ENCODE measurements at places on chromosomes 3 and 15. TPM values are rescaled to one million over a fixed set of nuclear protein-coding genes. Genes with fewer than 3 reads are reported as not detected.

DNA sequence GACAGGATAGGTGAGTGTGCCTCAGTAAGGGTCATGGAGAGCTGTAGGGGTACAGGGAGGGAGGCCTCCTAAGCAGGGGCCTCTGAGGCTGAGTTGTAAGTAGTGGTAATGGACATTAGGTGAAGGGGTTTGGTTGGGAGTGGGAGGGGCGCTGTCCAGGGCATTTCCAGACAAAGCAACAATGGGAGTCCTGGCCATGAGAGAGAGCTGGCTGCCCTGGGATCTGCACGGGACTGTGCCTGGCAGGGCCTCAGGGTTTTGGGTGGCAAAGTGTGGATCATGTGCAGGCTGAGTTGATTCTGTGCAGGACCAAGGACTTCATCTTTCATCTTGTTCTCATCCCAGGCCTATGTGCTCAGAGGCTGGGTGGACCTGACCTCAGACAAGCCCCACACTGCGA is 4.6 kb downstream of the TTC21A start:
- H3K27me3 ChIP-seq: no peaks in the 10 kb centered on the region
- no peaks in the 10 kb centered on the region for H3K36me3 ChIP-seq
- H3K27ac ChIP-seq: no peak overlapping the region
- no peaks in the 10 kb centered on the region for H3K4me1 ChIP-seq
- no peak overlapping the region for H3K4me3 ChIP-seq

DNA sequence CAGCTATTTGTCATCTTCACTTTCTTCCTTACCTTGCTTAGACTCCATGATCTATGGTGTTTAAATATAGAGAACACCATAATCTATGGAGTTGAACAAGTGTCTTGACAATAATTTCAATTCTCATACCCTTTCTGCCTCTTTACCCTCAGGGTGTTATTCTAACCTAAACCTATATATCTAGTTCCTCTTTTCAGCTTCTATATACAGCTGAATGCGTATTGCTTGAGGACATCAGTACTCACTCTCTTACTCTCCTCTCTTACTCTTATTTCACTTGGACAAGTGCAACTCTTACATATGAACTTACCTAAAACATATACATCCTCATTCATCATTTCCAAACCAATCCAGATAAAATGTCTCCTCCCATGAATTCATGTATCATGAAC is 187.1 kb downstream of the RAP2B start:
- no peaks in the 10 kb centered on the region for H3K27me3 ChIP-seq
- no peaks in the 10 kb centered on the region for H3K4me1 ChIP-seq
- H3K36me3 ChIP-seq: no peaks in the 10 kb centered on the region
- H3K4me3 ChIP-seq: no peak overlapping the region
- no peak overlapping the region for H3K27ac ChIP-seq
- no peak for DNase-seq

GRCh38 chr3:119834754-119835370 is 53.0 kb downstream of the NR1I2 start:
- DNase-seq: no peak
- no peaks in the 10 kb centered on the region for H3K4me1 ChIP-seq
- H3K36me3 ChIP-seq: peaks cover 2% of the 10 kb centered on the region
- no peak overlapping the region for H3K27ac ChIP-seq

The VPS39 gene
- 89.4 TPM for total RNA-seq

GRCh38 chr15:40106203-40107161 is 2.2 kb downstream of the BMF start:
- peak; percentile 81 for DNase-seq
- H3K36me3 ChIP-seq: no peaks in the 10 kb centered on the region
- no peaks in the 10 kb centered on the region for H3K27me3 ChIP-seq
- H3K4me1 ChIP-seq: no peaks in the 10 kb centered on the region
- no peak overlapping the region for H3K27ac ChIP-seq

DNA sequence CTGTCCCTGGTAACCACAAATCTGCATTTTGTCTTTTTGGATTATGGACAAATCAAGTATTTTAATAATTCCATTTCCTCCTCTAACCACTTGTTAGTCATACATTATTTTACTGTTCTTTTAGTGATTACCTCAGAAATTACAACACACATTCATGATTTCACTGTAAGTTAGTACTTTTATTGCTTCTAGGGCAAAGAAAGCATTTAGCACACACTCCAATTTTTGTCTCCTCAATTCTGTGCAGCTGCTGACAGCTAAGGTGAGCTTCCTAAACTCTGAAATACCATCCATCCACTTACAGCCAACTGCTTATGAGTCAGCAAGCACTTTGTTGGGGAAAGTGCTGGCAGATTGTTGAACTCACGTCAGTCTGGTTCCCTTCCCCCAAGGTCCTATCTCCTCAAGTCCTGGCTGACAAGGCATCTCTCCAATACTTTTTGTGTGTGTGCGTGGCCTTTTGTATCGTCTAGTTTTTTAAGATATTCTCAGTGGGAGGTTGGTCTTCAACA is 49.4 kb upstream of the TNFAIP8L3 start:
- H3K27me3 ChIP-seq: no peaks in the 10 kb centered on the region
- H3K4me1 ChIP-seq: no peaks in the 10 kb centered on the region
- no peak overlapping the region for H3K27ac ChIP-seq
- H3K36me3 ChIP-seq: no peaks in the 10 kb centered on the region

DNA sequence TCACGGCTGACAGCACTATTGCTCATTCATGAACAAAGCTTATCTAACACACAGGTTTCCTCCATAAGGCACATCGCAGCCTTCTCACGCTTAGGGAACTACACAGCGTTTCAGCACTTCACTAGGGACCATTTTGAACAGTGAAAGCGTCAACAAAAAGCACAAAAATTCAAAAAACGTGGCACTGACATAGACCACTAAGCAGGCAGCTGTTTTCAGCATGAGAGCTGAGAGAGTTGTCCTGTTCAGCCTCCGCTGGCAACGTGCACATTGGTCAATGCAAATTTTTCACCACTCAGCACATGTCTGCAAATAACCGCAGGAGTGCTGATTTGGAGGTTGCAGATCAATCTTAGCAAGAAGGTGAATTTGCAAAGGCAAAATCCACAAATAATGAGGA is 109.2 kb downstream of the LRRK1 start:
- no peaks in the 10 kb centered on the region for H3K4me1 ChIP-seq
- peak; percentile 2 for DNase-seq
- H3K36me3 ChIP-seq: peaks cover 2% of the 10 kb centered on the region
- H3K27me3 ChIP-seq: no peaks in the 10 kb centered on the region
- H3K27ac ChIP-seq: no peak overlapping the region
- H3K4me3 ChIP-seq: no peak overlapping the region

DNA sequence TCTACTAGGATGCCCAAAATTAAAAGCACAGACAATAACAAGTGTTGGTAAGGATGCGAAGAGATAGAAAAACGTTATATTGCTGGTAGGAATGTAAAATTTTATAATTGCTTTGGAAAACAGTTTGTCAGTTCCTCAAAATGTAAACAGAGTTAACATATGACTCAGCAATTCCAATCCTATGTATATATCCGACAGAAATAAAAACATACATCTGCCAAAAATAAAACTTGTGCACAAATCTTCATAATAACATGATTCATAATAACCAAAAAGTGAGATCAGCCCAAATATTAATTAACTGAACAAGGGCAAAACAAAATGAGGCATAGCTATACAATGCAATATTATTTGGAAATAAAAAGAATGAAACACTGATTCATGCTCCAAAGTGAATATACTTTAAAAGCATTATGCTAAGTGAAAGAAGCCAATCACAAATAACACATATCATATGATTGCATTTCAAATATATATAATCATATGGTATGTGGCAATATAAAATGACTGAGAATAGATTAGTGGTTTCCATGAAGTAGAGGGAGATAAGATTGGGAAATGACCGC is 609.3 kb downstream of the IGSF11 start:
- no peaks in the 10 kb centered on the region for H3K36me3 ChIP-seq
- H3K27ac ChIP-seq: no peak overlapping the region
- H3K4me1 ChIP-seq: no peaks in the 10 kb centered on the region
- no peak for DNase-seq
- H3K4me3 ChIP-seq: no peak overlapping the region

- H3K27me3 ChIP-seq: no peaks in the 10 kb centered on the region
- H3K4me3 ChIP-seq: no peak overlapping the region
- no peak for DNase-seq
- H3K4me1 ChIP-seq: no peaks in the 10 kb centered on the region
Observed at GRCh38 chr3:173465112-173465511, 67.6 kb downstream of the NLGN1 start.

DNA sequence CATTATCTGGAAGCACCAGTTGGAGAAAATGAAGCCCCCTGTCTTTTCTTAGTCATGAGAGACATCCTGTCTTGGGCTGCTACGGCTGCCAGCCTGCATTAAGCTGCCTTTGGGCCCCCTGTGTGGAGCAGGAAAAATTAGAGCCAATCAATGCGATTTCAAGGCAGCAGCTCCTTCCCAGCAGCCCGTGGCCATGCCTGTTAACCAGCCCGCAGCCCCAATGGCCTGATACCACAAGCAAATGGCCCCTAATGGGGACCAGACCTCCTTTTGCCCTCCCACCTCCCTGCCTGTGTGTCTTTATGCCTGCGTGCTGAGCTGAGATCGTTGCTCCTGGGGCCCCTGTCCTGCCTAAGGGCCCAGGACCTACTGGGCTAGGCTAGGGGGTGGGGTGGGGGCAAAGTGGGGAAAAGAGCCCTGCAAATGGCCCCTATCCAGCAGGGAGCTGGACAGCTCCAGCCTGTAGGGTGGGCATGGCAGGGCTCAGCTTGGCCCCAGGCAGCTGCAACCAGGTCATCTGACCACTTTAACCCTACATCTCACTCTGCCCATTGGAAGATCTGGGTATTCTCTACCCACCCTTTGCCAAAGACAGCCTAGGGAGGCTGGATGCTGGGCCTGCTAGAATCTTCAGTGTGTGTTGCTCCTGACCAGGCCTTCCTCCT is 53.8 kb upstream of the MRPS22 start:
- no peak overlapping the region for H3K27ac ChIP-seq
- no peaks in the 10 kb centered on the region for H3K27me3 ChIP-seq
- no peak overlapping the region for H3K4me3 ChIP-seq
- H3K36me3 ChIP-seq: no peaks in the 10 kb centered on the region

DNA sequence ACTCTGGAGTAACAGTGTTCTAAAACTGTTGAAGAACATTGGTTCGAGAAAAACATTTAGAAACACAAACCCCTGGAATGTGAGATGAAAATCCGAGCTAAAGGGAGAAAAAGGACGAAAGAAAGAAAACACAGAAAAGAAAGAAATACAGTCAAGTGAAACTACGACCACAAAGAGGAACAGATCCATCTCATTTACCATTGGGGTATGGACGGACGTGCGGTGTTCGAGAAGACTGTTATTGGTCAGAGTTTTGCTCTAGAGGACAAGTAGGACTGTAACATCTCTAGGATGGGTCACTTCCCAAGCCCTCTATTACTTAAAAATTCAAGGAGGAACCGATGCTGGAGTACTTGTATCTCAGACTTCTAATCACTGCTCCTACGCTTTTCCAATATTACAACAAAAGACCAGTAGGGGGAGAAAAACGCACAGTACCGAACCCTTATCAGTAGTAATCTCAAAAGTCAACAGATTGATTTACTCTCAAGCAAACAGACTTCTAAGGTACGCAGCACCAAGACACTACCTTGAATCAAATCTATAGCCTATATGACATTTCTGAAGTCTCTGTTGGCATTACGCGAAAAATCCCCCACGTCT is 1.1 kb upstream of the PIK3CA start:
- peak overlapping the region; percentile 100 for H3K4me3 ChIP-seq
- peak overlapping the region; percentile 86 for H3K27ac ChIP-seq
- peaks cover 7% of the 10 kb centered on the region for H3K4me1 ChIP-seq
- H3K36me3 ChIP-seq: no peaks in the 10 kb centered on the region
- H3K27me3 ChIP-seq: no peaks in the 10 kb centered on the region

The IMPG2 gene
- 0.63 TPM for total RNA-seq

DNA sequence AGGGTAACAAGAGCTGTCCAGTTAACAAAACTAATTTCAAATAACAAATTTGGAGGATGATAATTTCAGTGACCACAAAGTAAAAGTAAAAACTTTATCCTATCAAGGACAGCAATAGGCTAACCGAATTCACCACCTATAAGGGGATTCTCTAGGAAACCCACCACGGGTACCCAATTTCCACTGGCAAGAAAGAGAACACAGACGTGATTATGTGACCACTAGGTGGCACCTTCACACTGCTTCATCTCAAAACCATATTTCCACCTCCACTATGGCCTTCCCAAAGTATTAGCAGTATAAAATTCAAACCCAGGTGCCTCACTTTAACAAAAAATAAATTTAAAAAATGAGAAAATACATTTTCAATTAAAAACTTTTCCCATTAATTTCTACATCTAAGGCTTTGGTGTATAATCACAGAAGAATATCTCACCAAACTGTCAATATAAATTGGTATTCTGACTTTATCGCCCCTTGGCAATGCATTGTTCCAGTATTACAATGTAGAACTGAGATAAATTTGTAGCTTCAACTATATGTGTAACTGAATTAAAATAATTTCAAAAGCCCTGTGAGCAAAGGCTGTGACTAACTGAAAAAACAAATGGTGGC is 96.5 kb downstream of the FSIP1 start:
- H3K4me3 ChIP-seq: no peak overlapping the region
- no peaks in the 10 kb centered on the region for H3K36me3 ChIP-seq
- no peaks in the 10 kb centered on the region for H3K4me1 ChIP-seq
- DNase-seq: no peak
- no peaks in the 10 kb centered on the region for H3K27me3 ChIP-seq

The SNRPN gene
- 112 TPM for total RNA-seq

- peaks cover 5% of the 10 kb centered on the region for H3K36me3 ChIP-seq
- H3K4me3 ChIP-seq: no peak overlapping the region
- H3K27ac ChIP-seq: no peak overlapping the region
- DNase-seq: no peak
- H3K4me1 ChIP-seq: no peaks in the 10 kb centered on the region
Observed at GRCh38 chr15:89860891-89861290, 32.9 kb downstream of the AP3S2 start.

DNA sequence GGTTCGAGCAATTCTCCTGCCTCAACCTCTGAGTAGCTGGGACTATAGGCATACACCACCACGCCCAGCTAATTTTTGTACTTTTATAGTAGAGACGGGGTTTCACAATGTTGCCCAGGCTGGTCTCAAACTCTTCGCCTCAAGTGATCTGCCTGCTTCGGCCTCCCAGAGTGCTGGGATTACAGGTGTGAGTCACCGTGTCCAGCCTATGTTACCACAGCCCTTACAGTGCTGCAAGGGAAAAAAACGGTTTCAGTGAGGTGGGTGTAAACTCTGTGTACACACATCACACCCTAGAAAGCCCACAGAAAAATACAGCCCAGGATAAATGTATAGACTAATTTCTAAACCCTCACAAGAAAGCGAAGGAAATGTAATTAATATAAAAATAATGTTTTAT is 103.5 kb upstream of the AKAP13 start:
- H3K4me1 ChIP-seq: no peaks in the 10 kb centered on the region
- H3K27ac ChIP-seq: no peak overlapping the region
- H3K4me3 ChIP-seq: no peak overlapping the region
- H3K27me3 ChIP-seq: no peaks in the 10 kb centered on the region

- H3K4me1 ChIP-seq: no peaks in the 10 kb centered on the region
- H3K4me3 ChIP-seq: no peak overlapping the region
- H3K27ac ChIP-seq: no peak overlapping the region
- H3K27me3 ChIP-seq: no peaks in the 10 kb centered on the region
- H3K36me3 ChIP-seq: no peaks in the 10 kb centered on the region
- no peak for DNase-seq
Observed at GRCh38 chr15:80556694-80557367, 138.3 kb upstream of the ABHD17C start.
